ENCODE measurements at places on chromosomes 5 and 9. TPM values are rescaled to one million over a fixed set of nuclear protein-coding genes. Genes with fewer than 3 reads are reported as not detected.

DNA sequence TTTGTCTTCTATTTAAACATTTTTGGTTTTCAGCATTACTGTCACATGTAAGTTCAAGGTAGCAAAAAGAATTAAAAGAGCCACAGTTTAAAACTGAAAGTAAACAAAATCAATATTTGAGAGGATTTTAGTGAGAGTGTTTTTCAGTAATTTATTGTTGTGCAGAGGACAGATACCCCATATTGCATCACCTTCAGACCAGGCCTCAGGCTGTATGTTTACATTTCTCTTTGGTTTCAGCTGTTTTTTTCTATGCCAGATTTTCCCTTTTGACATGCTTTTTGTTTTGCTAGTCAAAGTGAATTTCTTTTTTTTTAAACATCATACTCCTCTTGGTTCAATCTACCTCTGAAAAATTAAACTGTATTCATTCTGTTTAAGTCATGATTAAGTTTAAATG lies 47.2 kb downstream of the MAST4 start:
- no peak for DNase-seq
- no peaks in the 10 kb centered on the region for H3K36me3 ChIP-seq
- no peak overlapping the region for H3K27ac ChIP-seq
- H3K4me3 ChIP-seq, result no peak overlapping the region

ENTPD2 gene
- not detected for total RNA-seq

GRCh38 chr5:57724836-57725235 lies 242.2 kb upstream of the ACTBL2 start:
- H3K4me1 ChIP-seq, result no peaks in the 10 kb centered on the region
- H3K4me3 ChIP-seq, result no peak overlapping the region
- H3K27ac ChIP-seq, result no peak overlapping the region
- no peaks in the 10 kb centered on the region for H3K27me3 ChIP-seq
- no peaks in the 10 kb centered on the region for H3K36me3 ChIP-seq
- no peak for DNase-seq

ANGPTL2 gene
- not detected for total RNA-seq

- DNase-seq, result no peak
- no peaks in the 10 kb centered on the region for H3K36me3 ChIP-seq
- no peaks in the 10 kb centered on the region for H3K4me1 ChIP-seq
- no peak overlapping the region for H3K4me3 ChIP-seq
- no peak overlapping the region for H3K27ac ChIP-seq
Observed at GRCh38 chr5:149887622-149888183, 56.9 kb downstream of the PDE6A start.

GRCh38 chr5:179991106-179991505 lies 80.5 kb downstream of the RNF130 start:
- no peak for DNase-seq
- no peaks in the 10 kb centered on the region for H3K27me3 ChIP-seq
- H3K27ac ChIP-seq, result no peak overlapping the region
- no peaks in the 10 kb centered on the region for H3K4me1 ChIP-seq
- no peak overlapping the region for H3K4me3 ChIP-seq

AFAP1L1 gene
- 0.60 TPM for total RNA-seq

- H3K27me3 ChIP-seq, result no peaks in the 10 kb centered on the region
- H3K36me3 ChIP-seq, result no peaks in the 10 kb centered on the region
- no peak overlapping the region for H3K4me3 ChIP-seq
- H3K4me1 ChIP-seq, result no peaks in the 10 kb centered on the region
- H3K27ac ChIP-seq, result no peak overlapping the region
Observed at GRCh38 chr5:170104299-170104698, 1.4 kb upstream of the FOXI1 start.

- H3K4me3 ChIP-seq, result no peak overlapping the region
- no peak overlapping the region for H3K27ac ChIP-seq
- DNase-seq, result no peak
- no peaks in the 10 kb centered on the region for H3K27me3 ChIP-seq
Observed at GRCh38 chr9:128124873-128125579, 2.5 kb downstream of the PTGES2 start.

GRCh38 chr5:56633950-56634349 lies 181.4 kb upstream of the MAP3K1 start:
- H3K27ac ChIP-seq, result no peak overlapping the region
- peaks cover 9% of the 10 kb centered on the region for H3K4me1 ChIP-seq
- no peak overlapping the region for H3K4me3 ChIP-seq
- no peaks in the 10 kb centered on the region for H3K36me3 ChIP-seq

DNA sequence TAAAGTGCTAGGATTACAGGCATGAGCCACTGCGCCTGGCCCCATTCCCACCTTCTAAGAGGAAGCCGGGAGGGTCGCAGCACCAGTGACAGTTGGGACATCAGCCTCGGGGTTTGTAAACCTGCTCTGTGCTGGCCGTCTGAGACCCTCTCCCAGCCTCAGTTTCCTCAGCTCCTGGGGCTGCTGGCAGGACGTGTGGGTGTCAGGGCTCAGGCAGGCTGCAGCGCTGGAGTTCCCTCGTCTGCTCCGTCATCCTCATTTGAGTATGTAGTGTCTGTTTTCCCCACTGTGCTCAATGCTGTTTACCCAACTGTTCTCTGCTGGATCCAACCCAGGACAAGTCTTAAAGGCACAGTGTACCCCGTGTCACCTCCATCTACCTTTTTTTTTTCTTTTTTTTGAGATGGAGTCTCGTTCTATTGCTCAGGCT lies 2.0 kb upstream of the NINJ1 start:
- H3K4me1 ChIP-seq, result peaks cover 76% of the 10 kb centered on the region
- H3K36me3 ChIP-seq, result no peaks in the 10 kb centered on the region
- no peak overlapping the region for H3K27ac ChIP-seq

- no peak for DNase-seq
- no peaks in the 10 kb centered on the region for H3K27me3 ChIP-seq
- H3K4me3 ChIP-seq, result no peak overlapping the region
Observed at GRCh38 chr9:108579757-108580439, 275.9 kb downstream of the ACTL7B start.

GRCh38 chr5:32360906-32361305 lies 48.2 kb upstream of the MTMR12 start:
- H3K27me3 ChIP-seq, result no peaks in the 10 kb centered on the region
- peaks cover 40% of the 10 kb centered on the region for H3K36me3 ChIP-seq
- DNase-seq, result no peak

ANKRD20A1 gene
- not detected for total RNA-seq

- no peak for DNase-seq
- H3K27ac ChIP-seq, result no peak overlapping the region
- no peak overlapping the region for H3K4me3 ChIP-seq
- no peaks in the 10 kb centered on the region for H3K36me3 ChIP-seq
Observed at GRCh38 chr9:95726756-95727155, 148.7 kb upstream of the ERCC6L2 start.

DNA sequence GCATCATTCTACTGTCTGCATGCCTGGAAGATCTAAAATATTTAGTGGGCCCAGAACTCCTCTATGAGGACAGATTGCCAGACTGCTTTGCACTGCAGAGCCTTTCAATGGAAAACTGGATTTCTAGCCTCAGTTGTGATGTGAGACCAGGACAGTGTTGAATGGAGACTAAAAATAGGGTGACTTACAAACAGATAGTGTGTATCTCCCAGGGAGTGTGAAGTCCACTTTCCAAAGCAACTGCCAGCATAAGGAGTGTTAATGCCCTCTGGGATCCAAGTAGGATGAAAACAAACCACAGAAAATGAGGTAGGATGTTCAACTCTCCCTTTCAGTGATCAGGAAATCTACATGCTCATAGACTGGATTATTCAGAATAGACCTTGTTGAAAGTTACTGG lies 119.5 kb downstream of the GRIA1 start:
- H3K4me3 ChIP-seq, result no peak overlapping the region
- no peak for DNase-seq
- H3K36me3 ChIP-seq, result no peaks in the 10 kb centered on the region
- no peaks in the 10 kb centered on the region for H3K27me3 ChIP-seq

PCDHB7 gene
- not detected for total RNA-seq

CACNA1B gene
- 0.03 TPM for total RNA-seq

DNA sequence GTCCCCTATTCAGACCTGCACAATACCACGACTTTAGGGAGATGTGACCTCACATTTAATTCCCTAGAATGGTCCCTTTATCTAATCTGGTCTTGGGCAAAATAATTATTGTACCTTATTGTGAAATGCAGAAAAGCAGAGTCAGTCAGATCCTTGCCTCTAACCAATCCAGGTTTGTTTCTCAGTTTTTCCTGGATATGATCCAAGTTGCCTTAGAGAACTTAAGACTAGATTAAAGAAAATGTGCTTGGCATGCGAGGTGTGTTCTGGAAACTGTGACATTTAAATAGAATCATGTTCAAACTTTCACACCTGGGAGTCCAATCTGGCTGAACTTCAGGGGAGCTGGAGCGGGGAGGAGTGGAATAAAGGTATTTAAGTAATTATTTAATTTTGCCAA lies 696.2 kb downstream of the DNAH5 start:
- H3K36me3 ChIP-seq, result no peaks in the 10 kb centered on the region
- no peak overlapping the region for H3K27ac ChIP-seq
- no peak for DNase-seq
- no peak overlapping the region for H3K4me3 ChIP-seq
- H3K27me3 ChIP-seq, result no peaks in the 10 kb centered on the region
- no peaks in the 10 kb centered on the region for H3K4me1 ChIP-seq

XRCC4 gene
- 4.0 TPM for total RNA-seq

- no peak for DNase-seq
- no peak overlapping the region for H3K27ac ChIP-seq
- H3K4me3 ChIP-seq, result no peak overlapping the region
Observed at GRCh38 chr5:79200573-79201183, 35.3 kb upstream of the JMY start.

DNA sequence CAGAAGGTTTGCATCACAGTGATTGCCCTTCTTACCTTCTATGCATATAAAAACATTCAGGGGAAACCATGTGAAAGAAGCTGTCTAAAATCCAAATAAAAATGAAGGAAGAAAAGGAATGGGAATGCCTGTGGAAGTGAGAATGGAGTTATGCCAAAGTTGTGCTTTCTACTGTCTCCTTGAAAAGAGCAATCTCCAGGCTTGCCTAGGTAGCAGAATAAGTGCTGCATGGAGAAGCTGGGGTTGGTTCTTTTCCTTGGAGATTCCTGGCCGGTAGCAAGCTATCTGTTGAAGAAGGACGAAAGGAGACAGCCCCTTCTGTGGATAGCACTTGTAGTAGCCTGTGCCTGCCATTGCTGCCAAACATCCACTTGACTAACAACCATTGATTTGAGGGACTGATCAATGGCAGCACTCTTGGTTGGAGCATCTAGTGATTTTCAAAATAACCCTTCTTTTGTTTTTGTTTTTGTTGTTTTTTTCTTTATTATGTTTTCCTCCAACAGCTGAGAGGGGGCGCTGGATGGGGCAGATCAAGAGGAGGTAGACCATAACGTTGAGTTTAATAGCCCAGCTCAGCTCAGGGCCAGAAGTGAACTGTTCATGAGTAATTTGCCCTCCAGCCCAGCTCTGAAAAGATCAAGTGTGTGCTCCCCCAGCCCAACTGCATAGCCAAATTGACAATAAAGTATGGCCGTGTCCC lies 1.6 kb downstream of the PLCXD3 start:
- H3K4me3 ChIP-seq, result no peak overlapping the region
- H3K36me3 ChIP-seq, result no peaks in the 10 kb centered on the region
- H3K4me1 ChIP-seq, result no peaks in the 10 kb centered on the region
- H3K27ac ChIP-seq, result no peak overlapping the region
- DNase-seq, result no peak

DNA sequence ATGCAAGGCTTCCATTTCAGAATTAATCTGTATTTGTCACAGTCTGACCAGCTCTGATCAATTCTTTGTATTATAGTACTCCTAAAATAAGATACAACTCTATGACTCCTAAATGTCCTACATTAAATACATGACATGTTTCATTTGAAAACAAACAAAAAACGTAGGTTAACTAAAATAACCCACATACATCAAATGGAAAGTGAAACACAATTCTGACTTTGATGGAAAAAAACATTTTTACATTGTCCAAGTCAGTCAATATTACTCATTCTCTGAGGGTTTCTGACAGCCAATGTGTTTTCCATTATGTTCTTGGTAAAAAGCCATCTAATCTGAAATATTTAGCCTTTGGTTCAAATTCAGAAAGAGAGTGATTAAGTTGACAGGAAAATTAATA lies 8.7 kb downstream of the HMGCS1 start:
- H3K4me3 ChIP-seq, result no peak overlapping the region
- H3K36me3 ChIP-seq, result peaks cover 4% of the 10 kb centered on the region
- no peak overlapping the region for H3K27ac ChIP-seq
- no peaks in the 10 kb centered on the region for H3K4me1 ChIP-seq

DNA sequence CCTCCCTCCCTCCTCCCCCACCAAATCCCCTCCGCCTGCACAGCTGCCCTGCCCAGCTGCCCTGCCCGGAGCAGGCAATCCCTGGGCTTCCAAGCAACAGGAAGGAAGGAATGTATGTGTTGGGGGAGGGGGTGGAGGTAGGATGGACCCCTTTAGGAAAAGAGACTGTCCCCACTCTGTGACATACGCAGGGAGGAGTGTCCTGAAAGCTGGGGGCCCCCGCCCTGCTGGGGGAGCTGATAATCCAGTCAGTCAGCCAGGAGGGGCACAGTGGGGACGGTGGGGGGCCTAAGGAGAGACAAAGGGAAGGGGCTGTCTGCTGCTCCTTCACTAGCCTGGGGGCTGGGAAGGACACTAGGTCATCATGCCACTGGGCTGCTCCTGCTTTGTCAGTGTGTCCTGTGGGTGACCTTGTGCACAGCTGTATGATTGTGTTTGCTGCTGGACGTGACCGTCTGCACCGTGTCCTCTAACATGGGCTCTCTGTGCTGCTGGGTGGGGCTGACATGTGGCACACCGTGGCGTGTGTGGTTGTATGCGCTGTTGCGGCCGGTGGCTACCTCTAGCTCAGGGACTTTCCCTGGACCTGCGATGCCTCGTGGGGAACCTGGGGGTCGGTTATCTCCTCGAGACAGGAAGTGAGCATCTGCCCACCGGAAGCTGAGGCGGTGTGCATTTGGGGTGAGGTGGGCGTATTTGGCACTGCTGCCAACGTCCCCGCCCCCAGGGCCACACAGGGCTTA lies 3.0 kb downstream of the N4BP3 start:
- H3K27ac ChIP-seq, result peak overlapping the region; percentile 25
- H3K4me1 ChIP-seq, result peaks cover 81% of the 10 kb centered on the region
- H3K4me3 ChIP-seq, result peak overlapping the region; percentile 25
- H3K36me3 ChIP-seq, result no peaks in the 10 kb centered on the region

FYB1 gene
- total RNA-seq, result 580 TPM

POU5F2 gene
- total RNA-seq, result 1.5 TPM

GRCh38 chr5:41695920-41696582 lies 174.2 kb downstream of the OXCT1 start:
- H3K27ac ChIP-seq, result no peak overlapping the region
- DNase-seq, result no peak
- no peaks in the 10 kb centered on the region for H3K27me3 ChIP-seq
- no peak overlapping the region for H3K4me3 ChIP-seq

GRCh38 chr5:132962429-132963021 lies 909 bp downstream of the AFF4 start:
- H3K27me3 ChIP-seq, result no peaks in the 10 kb centered on the region
- no peaks in the 10 kb centered on the region for H3K36me3 ChIP-seq
- DNase-seq, result no peak
- H3K27ac ChIP-seq, result peak overlapping the region; percentile 94

GRCh38 chr5:42285230-42285629 lies 138.0 kb upstream of the GHR start:
- H3K4me3 ChIP-seq, result no peak overlapping the region
- no peak overlapping the region for H3K27ac ChIP-seq
- H3K27me3 ChIP-seq, result no peaks in the 10 kb centered on the region
- no peaks in the 10 kb centered on the region for H3K4me1 ChIP-seq
- no peak for DNase-seq

All from T-cell (primary cell).